D341Med (cell line): ENCODE measurements at places on chromosomes 2 and 18.

DNA sequence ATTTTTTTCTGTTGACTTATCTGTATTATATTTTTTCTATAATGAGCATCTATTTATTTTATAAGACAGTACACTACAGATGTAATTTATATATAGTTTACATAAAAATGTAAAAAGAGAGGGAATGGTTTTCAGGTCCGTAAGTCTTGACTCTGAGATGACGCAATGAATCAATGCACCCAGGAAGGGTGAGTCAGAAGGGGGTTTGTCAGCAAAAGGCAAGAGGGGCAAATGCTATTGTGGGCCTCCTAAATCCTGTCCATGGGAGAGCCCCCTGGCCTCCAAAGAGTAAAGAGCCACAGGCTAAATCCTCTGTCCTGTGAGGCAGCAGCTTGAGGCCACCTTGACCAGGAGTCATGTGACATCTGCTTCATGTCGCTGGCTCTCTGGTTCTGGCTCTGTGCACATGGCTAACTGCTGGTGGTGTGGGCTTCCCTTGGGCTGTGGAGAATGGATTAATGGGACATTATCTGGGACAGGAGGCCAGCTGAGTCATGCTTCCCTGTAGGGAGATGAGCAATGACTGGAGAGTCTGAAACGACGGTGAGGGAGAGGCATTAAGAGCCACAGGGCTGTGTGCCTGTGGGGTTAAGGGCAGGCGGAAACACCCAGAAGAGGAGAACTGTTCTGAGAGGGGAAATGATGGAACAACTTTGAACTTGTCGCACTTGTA lies 22.8 kb upstream of the ASB18 start:
- DNase-seq = no peak

DNA sequence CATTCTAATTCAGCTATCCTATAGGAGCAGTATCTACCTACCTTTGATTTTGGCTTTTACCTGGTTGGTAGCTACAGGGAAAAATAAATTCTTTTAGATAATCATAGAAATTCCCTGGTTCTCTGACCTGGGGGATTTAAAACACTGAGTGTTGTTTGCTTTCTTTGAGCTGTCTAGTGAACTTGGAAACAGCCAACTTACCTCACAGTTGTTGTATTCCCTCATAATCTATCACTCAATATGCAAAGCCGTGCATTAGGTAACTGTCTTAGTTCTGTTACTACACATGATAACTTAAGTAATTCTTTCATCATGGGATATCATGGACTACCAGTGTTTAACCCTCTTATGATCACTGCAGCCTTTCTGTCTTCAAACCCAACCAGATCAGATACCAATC lies 127.8 kb downstream of the TTC27 start:
- DNase-seq = no peak

DNA sequence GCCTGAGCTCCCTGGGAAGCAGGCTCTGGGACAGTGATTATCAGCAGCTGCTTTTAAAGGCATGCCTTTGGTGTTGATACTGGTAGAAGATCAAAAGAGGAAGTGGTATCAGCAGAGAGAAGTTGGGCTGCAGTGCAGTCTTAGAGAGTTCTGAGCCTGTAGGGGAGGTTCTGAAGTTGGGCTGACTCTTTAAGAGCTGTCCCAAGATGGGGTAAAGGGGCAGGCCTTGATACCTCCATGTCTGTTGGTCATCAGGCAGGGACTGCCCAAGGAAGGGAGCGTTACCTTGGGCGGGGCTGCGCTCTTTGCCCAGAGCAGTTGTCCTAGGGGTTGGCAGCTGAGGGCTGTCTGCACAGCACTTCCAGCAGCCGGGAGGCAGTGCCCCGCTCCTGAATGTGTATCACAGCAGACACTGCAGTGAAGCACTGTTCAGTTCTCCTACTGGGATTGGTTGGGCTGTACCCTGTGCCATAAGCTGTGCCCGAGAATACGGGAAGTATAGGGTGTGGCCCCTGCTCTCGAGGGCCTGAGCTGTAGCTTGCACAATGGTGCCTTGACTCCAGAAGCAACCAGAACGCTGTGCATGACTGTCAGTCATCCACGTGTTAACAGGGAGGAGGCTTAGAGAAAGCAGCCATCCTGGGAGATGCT lies 177.0 kb downstream of the CTIF start:
- DNase-seq = no peak

GRCh38 chr2:204274429-204274828 lies 270.8 kb upstream of the PARD3B start:
- no peak for DNase-seq

GRCh38 chr2:53865962-53866361 lies 6.2 kb upstream of the GPR75 start:
- no peak for DNase-seq

DNA sequence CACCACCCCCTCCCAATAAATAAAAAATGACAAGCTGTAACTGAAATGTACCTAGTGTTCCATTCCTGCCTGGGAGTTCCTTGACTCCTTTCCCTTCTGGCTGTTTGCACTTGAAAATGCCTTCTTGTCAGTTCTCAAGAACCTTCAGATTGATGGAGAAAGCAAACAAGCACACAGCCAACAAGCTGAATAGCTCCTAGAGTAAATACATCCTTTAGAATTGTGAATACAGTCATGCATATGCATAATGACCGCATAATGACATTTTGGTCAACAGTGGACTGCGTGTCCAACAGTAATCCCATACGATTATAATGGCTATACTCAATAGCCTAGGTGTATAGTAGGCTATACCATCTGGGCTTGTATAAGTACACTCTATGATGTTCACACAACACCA lies 97.0 kb downstream of the LYPD6 start:
- DNase-seq = no peak

DNA sequence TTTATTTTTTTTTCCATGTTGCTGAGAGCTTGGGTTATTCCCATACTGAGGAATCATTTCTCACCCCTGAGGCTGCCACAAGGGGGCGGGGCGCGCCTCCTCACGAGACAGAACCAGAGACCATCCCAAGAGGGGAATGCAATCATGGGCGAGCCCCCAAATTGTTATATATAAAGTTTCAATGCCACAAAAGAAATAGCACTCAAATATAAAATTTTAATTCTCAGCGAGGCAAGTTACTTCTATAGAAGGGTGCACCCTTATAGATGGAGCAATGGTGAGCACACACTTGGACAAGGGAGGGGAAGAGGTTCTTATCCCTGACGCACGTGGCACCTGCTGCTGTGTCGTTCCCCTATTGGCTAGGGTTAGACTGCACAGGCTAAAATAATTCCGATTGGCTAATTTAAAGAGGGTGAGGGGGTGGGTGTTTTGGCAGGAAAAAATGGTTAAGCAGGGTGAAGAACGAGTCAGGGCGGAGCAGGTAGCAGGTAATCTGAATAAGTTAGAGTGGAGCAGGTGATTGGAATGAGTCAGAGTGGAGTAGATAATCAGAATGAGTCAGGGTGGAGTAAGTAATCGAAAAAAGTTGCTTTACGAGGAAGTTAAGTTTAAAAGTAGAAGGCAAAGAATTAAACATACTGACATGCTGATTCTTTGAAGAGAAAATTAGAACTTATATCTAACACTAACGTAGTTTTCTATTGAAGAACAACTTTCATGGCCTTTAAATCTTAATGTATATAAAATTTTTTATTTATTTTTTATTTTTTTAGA lies 177.5 kb downstream of the MTCL1 start:
- DNase-seq = no peak

- DNase-seq = peak; percentile 15
These were observed 114.8 kb downstream of the MCFD2 start for GRCh38 chr2:46800625-46801349.

- DNase-seq = peak; percentile 34
These were observed 11.2 kb downstream of the SLC66A2 start for GRCh38 chr18:79940126-79940813.

DNA sequence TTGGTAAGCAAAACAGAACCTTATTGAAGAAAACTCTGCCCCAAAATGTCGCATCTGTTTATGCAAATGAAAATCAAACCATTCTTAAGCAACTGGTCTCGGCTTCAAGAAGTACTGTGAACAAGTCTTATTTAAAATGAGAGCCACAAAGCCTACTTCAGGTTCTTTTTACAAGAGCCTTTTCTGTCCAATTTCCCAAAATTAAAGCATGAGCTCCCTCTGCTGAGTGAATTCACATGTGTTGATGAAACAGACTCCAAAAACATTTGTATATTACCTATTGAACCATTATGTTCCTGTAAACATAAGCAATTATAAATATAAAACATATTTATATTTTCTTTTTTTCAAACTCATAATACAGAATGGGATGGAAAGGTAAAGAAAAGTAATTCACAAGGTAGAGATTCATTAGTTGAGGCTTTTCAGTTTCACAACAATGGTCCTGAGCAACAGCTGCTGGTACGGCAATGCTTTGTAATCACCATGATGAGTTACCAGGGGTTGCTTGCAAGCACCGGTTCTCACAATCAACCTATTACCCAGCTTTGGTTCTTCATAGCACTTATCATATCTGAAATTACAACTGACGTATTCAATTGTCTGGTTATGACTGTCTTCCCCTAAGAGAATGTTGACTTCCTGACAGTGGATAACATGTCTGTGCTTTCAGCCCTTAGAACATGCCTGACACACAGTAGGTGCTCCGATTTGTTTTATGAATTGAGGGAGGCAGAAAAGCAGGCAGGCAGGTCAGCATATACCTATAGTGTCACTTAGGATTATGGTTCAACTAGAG lies 108.4 kb upstream of the BZW1 start:
- DNase-seq = no peak
